ENCODE measurements at places on chromosomes 3 and 15.

DNA sequence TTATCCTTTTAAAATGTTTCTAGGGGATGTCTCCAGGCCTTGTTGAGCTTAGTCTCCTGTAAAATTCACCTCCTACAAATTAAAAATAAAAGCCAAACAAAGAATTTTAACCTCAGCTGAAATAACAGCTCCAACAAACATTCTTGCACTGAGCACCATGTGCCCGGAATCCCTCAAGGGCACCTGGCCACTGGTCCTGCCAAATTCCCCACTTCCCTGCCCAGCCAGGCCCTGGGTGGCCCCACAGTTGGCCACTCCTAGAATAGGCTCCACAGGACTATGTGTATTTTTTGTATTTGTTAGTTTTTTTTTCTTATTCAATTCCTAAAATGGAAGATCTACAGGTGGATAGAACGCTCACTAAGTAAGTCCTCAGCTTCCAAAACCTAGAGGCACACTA is 33.1 kb upstream of the PLA2G4E start:
- DNase-seq: no peak

DNA sequence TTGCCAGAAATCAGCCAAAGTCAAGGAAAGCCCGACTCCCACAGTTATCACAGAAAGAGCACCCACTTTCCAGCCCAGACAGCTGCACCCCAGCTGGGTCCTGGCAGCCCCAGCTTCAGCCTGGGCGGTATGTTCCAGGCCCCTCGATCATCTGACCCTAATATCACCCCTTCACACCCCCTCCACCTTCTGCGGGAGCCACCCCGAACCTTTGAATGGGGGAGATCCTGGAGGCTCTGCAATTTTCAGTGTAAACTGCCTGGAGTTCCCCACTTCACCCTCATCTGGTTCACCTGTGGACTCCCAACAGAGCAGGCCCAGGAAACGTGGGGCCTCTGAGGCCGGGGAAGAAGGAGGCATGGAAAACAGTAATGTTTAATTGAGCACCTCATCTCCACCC is 5.9 kb downstream of the PRSS50 start:
- no peak for DNase-seq

GRCh38 chr3:14785207-14786155 is 33.3 kb upstream of the FGD5 start:
- no peak for DNase-seq

- no peak for DNase-seq
These were observed 874.1 kb downstream of the ZPLD1 start for GRCh38 chr3:103308921-103309320.

GRCh38 chr3:85670634-85671205 is 711.9 kb downstream of the CADM2 start:
- DNase-seq: no peak

DNA sequence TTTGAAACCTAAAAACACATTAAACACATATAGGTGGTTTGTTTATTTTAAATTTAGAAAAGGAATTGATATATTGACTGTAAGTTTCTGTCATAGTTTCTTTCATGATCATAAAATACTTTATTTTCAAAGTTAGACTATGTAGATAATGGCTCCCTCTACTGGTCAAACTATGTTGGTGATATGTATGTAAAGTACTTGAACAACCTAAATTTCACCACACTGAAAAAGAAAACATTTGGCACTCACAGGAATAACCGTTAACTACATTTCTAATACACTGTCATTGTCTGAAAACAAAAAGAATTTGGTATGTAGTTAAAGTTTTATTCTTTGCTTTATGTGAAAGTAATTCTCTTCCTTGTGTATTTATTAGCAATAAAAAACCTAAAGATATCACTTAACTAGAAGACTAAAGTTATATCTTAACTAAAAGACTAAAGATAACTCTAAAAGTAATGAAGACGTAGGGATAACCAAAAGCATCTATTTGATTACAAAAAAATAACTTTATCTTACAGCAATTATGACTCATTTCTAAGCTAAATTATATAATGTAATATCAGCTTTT is 427.5 kb downstream of the VGLL3 start:
- no peak for DNase-seq

GRCh38 chr15:82551646-82552247 is 11.5 kb upstream of the RPS17 start:
- DNase-seq: no peak

GRCh38 chr3:61192222-61192621 is 59.0 kb downstream of the FHIT start:
- no peak for DNase-seq

DNA sequence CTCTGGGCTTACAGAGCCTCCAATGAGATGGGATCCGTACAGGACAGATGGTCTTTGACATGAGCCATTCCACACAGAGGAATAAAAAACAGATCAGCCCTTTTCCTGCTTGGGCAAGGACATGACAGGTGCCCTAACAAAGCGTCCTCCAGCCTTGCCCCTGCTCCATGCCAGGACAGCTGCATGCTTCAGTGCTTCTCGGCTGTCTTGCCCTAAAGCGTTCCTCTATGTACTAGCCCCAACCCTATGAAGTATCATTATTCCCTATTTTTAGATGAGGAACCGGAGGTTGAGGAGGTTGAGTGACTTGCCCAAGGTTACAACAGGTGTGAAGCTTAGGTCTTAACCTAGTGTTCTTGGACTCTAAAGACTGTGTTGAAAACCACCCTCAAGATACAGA is 10.5 kb downstream of the POMGNT2 start:
- no peak for DNase-seq

GRCh38 chr15:40060236-40060961 is 21.4 kb upstream of the SRP14 start:
- no peak for DNase-seq
